Inflammatory macrophage treated with lipopolysaccharide for 1 hour (primary cell): ENCODE measurements at places on chromosomes 4 and X.

DNA sequence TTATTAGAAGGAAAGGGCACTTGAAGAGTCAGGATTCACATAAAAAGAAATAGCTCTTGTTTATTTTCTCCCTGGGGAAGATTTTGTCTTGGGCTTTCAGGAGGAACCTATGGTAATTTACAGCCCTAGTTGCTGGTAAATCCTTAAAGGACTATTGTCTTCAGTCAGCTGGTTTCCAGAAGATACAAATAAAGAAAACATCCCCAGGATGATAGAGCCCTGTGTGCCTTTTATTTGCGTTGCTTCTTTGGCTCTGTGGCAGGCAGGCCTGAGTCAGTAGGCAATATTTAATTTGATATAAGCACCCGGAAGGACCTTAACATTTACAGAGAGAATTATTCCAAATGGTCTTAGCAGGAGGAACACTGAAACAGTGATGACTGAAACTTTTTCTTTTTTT, 131.0 kb upstream of the SLC34A2 start:
- DNase-seq, result no peak

DNA sequence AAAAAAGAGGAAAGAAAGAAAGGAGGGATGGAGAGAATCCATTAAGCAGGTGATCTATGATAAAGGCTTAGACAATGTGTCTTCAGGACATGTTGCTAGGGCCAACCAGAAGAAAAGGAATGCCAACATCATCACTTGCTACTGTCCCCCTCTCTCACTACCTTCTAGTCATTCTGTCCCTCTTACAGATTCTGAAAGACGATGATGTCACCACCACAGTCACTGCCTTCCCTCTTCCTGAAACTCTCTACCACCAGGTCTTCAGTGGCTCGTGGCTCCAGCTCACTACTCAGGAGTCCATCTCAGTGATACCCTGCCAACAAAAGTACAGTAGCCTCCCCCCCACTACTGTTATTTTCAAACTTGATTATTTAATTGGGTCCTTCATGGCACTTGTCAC, 64.0 kb downstream of the KCNIP4 start:
- DNase-seq, result no peak

GRCh38 chr4:80465238-80465637, 129.7 kb downstream of the CFAP299 start:
- DNase-seq, result no peak

- DNase-seq, result no peak
Measured at GRCh38 chr4:168722391-168722790, 225.5 kb downstream of the PALLD start.

DNA sequence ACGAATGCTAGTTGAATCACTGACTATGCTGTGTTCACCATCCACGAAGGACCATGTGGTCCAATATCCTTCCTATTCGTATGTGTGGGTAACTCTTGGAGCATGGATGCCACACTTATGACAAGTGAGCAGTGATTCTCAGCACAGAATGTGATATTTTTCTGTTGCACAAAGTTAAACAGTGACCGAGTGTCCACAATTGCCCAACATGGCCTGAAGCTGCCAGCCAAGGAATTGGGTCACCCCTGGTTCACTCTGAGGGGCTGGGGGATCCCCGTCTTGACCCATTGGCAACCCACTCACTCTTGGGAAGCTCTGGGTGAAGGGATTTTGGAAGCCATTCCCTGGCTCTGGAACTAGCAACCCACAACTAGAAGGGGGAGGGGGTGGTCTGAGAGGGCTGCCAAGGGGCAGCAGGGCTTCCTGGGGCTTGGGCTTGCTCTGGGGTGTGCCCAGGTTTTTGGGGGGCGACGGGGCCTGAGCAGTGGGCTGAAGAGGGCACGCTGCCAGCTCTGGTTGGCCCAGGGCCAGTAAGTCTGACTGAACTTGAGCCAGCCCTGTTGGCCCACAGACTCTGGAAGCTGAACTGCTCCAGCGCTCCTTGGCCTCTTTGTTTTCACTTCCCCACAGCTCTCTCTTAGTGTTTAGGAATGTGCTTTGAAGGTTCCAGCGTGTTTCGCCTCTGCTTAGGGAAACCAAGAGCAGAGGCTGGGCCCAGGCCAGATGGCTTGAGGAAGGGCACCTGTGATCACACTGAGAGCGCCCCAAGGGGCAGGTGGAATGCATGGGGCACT, 43.1 kb upstream of the BCOR start:
- peak; percentile 49 for DNase-seq

- no peak for DNase-seq
Measured at GRCh38 chr4:15084780-15085179, 82.5 kb downstream of the CPEB2 start.

GRCh38 chr4:141391293-141391692, 170.6 kb downstream of the ZNF330 start:
- no peak for DNase-seq

- DNase-seq, result no peak
Measured at GRCh38 chrX:65545456-65545855, 10.9 kb upstream of the LAS1L start.

DNA sequence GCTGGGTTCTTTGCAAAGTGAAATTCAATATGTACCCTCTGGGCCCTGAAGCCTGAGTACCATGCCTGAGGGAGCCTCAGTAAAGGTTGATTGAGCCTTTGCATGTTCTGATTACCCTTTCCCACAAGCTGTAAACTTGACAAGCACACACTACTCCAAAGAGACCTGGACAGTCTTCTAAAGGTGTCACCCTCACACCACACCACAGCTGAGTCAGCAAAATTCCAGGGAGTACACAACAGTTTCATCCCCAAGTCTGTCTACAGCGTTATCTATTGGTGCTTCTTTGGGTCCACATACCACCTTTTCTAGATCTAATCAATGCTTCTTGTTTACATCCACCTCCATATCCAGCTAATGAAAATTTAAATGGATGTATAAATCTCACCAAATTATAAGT, 180.8 kb downstream of the AMELX start:
- DNase-seq, result no peak

GRCh38 chr4:138300616-138301015, 58.5 kb upstream of the SLC7A11 start:
- no peak for DNase-seq

- no peak for DNase-seq
Measured at GRCh38 chrX:115960440-115961084, 210.0 kb upstream of the AGTR2 start.

- DNase-seq, result no peak
Measured at GRCh38 chr4:136106753-136107152, 1425.5 kb downstream of the PCDH18 start.

DNA sequence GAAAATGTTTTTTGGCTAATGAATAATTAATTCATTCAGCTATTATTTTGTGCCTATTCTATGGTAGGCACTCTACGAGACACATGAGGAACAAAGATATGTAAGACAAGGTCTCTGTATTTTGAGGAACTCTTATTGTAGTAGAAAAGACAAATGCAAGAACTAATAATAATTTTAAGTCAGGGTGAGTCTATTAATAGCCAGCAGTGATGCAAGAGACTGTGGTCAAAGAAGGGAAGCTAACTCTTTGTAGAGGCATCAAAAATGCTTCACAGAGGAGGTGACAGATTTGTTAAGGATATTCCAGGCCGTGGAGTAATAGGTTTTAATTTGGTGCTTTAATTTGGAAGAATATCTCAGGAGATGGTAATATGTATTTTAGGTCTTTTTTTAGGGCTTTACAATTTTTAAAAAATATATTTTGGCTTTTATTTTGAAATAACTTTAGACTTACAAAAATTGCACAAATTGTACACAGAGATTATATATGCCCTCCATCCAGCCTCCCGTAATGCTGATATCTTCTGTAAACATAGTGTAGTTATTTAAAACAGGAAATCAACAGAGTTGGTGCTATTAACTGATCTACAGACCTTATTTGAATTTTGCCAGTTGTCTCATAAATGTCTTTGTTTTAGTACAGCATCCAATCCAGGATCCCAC, 48.1 kb downstream of the DCLK2 start:
- peak; percentile 86 for DNase-seq

GRCh38 chr4:140637836-140638235, 69.1 kb upstream of the UCP1 start:
- DNase-seq, result peak; percentile 21

GRCh38 chr4:94527556-94528233, 76.0 kb downstream of the PDLIM5 start:
- DNase-seq, result no peak

DNA sequence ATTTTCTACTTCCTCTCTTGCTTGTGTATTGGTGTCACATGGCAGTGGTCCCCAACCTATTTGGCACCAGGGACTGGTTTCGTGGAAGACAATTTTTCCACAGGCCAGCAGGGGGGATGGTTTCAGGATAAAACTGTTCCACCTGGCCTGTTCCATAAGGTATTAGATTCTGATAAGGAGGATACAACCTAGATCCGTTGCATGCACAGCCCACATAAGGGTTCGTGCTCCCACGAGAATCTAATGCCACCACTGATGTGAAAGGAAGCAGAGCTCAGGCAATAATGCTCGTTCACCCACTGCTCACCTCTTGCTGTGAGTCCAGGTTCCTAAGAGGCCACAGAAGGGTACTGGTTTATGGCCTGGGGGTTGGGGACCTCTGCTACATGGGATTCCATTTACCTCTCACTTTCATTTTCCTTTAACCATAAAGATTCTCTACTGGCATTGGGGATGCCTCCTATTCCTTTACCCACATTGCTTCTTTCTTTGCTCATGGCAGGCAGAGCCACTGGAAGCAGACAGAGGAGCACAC, 38.1 kb downstream of the SEC31A start:
- no peak for DNase-seq

GRCh38 chrX:41302370-41302769, 31.6 kb upstream of the DDX3X start:
- DNase-seq, result no peak

- DNase-seq, result no peak
Measured at GRCh38 chr4:2795893-2796848, 3.3 kb downstream of the SH3BP2 start.

DNA sequence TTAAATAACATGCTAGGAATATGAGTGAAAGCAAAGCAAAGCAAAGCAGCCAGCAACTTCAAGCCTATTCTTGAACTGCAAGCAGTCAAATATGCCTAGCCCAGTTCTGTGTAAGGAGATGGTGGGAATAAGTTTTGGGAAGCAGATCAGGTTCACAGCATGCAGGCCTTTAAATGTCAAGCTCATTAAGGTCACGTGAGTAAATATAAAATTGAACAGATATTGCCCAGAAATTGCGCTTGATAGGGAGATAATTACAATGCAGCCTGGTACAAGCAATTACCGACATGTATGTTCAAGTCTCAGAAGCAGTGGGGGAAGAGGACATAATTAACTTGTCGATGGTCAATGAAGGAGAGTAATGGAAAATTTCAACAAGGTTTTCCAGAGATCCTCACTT, 6.0 kb downstream of the GNPDA2 start:
- no peak for DNase-seq

- no peak for DNase-seq
Measured at GRCh38 chr4:15754323-15754722, 23.8 kb upstream of the CD38 start.

DNA sequence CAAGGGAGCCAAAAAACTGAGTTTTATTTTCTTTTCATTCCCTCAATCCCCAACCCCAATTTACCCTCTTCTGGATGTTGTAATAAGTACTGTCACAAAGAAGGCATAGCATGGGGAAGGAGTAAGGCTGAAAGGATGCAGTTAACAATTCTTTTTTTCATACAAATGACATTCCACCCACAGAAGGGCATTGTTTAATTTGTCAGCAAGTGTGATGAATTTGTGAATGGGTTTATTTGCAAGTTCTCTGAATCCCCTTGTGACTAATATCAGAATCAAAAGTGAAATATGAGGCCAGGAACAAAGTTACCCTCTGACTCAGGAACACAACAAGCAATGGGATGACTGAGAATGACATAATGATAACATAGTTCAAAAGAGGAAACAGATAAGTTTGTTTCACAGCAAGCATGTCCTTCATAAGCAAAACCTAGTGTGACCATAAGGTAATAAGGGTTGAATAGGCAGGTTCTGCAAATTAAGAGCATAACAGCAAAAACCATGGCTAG, 2.1 kb downstream of the GEMIN8 start:
- peak; percentile 51 for DNase-seq

DNA sequence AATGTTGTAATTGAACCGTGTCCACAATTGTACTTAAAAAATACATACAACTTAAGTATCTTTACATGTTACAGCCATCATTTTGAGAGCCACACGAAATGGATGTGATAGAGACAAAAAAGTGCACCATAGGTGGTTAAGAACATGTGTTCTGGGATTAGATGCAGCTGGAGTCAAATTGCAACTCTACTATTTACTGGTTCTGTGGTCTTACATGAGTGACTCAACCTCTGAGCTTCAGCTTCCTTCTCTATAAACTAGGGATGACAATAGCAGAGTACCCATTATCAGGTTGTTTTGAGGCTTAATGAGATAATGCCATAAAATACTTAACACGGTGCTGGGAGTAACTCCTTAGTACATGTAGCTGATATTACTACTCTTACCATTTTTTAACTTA, 130.4 kb downstream of the IDS start:
- DNase-seq, result no peak

DNA sequence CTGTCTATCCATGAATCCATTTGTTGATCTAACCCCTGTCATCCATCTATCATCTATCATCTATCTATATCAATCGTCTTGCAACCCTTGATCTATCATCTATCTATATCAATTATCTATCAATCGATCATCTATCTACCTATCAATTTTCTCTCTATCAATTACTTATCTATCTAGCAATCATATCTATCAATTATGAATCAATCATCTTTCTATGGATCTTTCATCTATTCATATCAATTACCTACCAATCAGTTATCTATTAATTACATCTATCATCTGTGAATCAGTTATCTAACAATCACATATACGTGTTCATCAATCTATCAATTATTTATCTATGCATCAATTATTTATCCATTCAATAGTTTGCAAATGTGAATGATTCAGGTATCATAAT, 24.5 kb upstream of the ASMTL start:
- DNase-seq, result no peak

GRCh38 chr4:118755438-118756226, 70.4 kb downstream of the METTL14 start:
- DNase-seq, result no peak

DNA sequence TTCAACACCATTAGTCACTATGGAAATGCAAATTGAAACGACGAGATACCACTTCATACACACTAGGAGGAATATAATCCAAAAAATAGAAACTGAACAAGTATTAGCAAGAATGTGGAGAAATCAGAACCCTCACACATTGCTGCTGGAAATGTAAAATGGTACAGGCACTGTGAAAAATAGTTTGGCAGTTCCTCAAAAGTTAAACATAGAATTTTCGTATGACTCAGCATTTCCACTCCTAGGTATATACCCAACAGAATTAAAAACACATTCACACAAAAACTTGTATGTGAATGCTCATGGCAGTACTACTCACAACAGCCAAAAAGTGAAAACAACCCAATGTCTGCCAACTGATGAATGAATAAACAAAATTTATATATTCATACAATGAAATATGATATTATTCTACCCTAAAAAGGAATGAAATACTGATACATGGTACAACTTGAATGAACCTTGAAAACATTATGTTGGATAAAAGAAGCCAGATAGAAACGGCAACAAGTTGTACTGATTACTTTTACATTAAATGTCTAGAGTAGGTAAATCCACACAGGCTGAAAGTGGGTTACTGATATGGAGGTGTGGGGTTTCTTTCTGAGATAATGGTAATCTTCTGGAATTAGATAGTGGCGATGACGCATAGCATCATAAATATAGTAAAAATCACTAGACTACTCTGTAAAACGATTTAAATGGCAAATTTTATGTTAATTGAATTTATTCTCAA, 22.3 kb downstream of the TEC start:
- DNase-seq, result no peak
